AG09309 (cell line): ENCODE measurements at places on chromosomes 12 and 14.

GRCh38 chr14:101654051-101654450, 92.8 kb downstream of the DIO3 start:
- DNase-seq: no peak

- no peak for DNase-seq
These were observed 40.3 kb upstream of the GCH1 start for GRCh38 chr14:54942913-54943312.

DNA sequence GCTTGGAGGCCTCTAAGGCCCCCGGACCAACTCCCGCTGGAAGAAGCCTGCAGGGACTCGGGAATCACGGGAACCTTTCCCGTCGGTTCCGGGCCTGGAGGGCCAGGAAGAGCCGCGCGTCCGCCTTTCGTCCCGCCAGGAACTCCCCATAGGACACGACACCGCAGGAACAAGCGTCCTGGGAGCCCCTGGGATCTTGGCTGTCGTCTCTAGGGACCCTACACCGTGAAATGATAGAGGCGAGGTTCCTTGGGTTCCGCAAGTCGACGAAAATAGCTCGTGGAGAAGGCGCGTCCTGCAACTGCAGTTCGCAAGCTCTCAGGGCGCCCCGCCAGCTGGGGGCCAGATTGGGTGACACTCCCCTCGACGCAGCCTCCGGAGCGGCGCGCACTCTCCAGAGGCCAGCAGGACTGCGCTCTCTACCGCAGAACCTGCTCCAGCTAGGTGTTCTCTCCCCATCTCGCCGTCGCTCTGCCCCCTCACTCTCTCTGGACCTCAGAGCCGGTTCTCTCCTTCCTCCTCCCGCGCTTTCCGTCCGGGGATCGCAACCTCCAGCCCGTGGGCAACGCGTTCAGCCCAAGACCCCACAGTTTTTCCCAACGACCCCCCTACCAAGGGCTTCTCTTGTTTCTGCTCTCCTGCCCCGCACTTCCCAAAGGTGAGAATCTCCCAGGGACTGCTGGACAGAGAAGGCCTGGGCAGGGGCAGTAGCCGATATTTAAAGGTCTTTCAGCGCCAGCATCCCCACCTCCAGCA, 776 bp downstream of the BMP4 start:
- no peak for DNase-seq

GRCh38 chr12:112916270-112916669, 9.5 kb downstream of the OAS1 start:
- DNase-seq: peak; percentile 43

DNA sequence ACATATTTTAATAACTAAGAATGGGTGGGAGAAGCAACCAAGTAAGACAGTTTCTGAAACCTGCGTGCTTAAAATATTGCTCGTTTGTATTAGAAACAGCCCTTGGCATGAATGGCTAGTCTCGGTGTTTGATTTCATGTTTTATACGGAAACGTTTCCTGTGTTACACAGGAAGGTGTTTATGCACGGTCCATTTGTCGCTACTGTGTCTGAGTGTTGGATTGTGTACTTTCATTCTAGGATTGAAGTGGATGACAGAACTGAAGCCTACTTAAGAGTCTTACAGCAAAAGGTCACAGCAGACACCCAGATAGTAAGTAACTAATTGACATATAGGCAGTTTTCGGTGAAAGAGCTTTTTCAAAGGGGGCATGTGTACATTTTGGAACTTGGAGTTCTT, 19.6 kb downstream of the PIWIL1 start:
- DNase-seq: no peak

- DNase-seq: no peak
These were observed 190.3 kb upstream of the RASSF8 start for GRCh38 chr12:25768151-25768550.

DNA sequence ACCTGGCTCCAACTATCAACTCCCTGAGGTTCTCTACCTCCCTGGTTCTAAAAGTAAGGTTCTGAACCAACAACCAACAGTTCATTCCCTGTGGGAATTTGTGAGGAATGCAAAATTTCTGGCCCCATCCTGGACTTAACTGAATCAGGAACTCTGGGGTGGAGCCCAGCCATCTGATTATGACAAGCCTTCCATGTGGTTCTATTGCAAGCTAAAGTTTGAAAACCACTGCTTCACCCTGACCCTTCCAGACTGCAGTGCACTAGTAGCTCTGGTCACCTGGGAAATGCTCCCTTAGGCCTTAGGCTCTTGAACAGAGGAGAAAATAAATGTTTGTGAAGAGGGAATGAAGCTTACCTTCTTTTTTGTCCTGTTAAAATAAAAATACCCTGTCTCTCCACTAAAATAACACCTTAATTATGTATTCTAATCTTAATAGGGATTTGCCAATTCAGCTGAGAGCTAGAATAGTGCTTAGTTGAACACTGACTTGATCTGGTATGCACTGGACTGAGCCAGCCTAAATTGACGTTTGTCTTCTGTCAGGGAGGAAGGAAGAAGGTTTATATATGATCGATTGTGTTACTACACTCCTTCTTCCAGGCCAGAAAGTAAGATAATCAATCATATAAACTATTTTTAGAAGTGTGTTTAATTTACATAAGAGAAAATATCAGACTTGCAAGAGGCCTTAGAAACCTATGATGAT, 39.1 kb upstream of the DDHD1 start:
- no peak for DNase-seq

GRCh38 chr12:67202011-67202677, 67.0 kb upstream of the CAND1 start:
- DNase-seq: no peak

- DNase-seq: peak; percentile 57
These were observed 57.1 kb downstream of the DYRK2 start for GRCh38 chr12:67705394-67706370.

- no peak for DNase-seq
These were observed 137.6 kb upstream of the MAX start for GRCh38 chr14:65239938-65240296.
